CD4-positive, alpha-beta T cell treated with Interleukin-4 for 4 hours (primary cell): ENCODE measurements at places on chromosomes 2 and 18.

DNA sequence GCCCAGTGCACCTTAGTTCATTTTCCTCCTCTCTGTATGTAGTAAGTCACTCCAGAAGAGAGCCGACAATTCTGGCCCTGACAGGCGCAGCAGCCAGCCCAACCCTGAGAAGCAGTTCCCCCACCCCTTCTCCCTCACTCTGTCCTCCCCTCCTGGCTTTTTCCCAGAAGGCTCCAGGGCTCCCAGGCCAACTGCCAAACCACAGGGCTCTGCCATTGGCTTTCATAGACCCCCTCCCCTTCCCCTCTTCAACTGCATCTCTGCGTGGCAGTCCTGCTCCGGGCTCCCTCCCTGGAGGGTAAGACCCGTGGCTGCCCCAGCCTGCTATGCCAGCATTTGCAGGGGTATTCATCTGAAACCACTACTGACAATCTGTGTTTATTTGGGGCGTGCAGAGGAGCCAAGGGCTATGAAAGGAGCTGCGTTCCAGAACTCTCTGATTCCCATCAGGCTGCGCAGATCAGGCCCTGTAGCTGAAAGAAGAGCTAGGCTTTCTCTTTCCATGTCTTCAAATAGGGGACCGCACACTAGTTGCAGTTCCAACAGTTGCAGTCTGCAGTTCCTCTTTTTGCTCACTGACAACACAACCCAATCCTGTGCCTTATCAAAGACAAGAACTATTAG is 388.6 kb upstream of the TNP1 start:
- no peak for DNase-seq

DNA sequence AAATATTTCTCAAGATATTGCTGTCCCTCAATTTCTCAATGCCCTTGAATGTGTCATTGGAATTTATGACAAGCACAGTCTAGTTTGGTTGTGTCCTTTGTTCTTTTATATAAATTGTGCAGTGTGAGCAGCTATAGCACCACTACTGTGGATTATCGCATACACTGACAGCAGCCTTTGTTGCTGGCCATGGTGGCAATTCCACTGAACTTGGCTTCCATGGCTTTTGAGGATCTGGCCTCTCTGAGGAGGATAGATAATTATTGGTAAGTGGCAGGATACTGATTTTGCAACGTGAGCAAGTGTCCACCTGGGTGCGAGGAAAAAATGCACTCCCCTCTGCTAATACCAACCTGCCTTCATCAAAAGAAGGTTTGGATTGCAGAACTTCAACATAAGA is 84.0 kb downstream of the RDH14 start:
- DNase-seq: no peak

GRCh38 chr2:195582188-195582587 is 74.8 kb upstream of the SLC39A10 start:
- DNase-seq: no peak

DNA sequence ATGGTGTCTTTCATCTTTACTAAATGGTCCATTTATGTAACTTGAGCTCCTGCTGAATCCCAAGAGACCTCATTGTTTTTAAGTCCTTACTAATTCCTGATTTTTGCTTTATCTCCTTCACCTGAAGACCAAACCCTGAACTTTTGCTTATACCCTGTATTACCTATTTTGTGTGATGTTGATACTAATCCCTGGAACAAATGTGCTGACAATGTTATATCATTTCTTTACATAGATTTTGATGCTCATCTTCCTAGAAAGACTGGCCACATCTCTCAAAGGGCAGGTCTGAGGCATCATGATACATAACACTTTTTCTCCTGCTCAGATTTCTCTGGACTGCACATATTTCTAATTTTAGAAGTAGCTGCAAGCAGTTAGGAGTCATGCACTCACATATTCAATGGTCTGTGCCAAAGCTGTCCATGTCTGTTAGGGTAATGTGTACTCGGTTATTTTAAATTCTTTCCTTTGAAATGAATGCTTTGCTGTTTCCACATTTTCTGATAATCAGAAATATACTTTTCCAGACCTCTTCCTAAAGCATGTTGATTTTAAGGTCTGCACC is 427.9 kb upstream of the HNRNPA3 start:
- DNase-seq: no peak

GRCh38 chr18:10705786-10706185 is 180.0 kb downstream of the NAPG start:
- DNase-seq: no peak

DNA sequence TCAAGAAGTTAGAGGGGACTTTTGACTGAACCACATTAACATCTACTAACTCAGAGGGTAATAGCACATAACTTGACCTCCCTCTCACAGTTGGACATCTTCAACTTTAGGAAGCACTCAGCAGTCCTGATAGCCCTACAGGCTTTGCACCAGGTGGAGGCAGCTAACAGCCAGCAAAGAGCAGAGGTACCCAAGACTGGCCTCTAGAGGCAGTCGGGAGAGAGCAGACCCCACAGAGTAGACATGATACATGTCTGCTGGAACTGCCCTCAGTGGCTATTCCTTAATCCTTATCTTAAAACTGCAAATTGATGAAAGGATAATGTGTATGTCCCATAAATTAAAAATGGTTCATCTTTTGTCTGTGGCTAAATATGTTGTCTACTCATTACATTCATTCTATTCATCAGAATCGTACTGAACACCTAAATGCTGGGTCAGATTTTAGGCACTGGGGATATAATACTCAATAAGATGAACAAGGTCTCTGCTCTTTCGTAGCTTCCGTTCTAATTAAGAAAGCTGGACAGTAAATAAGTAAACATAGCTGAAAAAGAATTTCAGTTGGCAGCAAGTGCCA is 49.8 kb downstream of the CAB39 start:
- DNase-seq: peak; percentile 41

GRCh38 chr2:51707625-51708024 is 675.7 kb upstream of the NRXN1 start:
- DNase-seq: no peak

DNA sequence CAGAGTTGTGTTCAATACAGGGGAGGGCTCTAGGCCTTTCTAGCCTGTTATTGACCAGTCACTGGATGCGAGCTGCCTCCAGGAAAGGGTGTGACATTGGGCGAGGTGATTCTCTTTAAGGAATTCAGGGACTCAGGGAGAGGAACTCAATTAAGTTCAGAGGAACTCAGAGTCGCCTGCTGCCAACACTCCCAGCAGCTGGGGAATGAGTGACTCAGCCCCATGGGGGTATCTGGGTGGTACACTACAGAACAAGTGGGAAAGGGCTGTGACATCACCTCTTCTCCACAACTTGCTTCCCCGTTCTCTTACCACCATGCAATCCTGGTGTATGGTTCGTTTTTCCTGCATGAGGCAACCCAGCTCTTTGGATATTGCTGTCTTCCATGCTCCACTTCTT is 50.4 kb upstream of the CYRIA start:
- no peak for DNase-seq

- DNase-seq: no peak
Measured at GRCh38 chr18:63158012-63158631, 161.4 kb downstream of the BCL2 start.

- no peak for DNase-seq
Measured at GRCh38 chr2:31675485-31675901, 94.8 kb upstream of the SRD5A2 start.

DNA sequence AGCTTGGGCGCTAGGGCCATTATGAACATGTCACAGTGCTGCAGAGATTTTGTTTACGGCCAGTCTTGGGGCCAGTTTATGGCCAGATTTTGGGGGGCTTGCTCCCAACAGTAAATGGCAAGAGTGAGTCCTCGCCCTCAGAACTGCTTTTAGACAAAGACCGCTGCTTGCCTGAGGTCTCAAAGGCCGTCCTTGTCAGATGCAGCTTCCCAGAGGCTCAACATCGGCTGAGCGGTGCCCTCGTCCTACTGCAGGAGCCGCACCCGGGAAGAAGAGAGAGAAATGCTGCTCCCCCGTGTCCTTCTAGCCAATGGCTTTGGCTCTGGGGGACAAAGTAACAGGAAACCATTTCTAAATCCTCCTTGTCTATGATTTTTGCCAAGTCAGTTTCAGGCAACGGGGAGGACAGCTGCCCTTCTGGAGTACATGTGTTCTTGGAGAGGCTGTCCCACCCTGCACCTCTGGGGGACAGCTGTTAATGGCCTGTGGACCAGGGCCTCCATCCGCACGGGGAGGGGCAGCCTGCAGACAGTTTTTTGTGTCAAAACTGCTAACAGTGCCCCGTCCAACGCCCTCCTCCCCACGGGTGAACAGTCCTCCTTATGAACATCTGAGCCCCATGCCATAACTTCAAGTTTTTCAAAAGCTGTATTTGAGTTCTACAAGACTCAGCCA is 66.1 kb downstream of the C18orf63 start:
- DNase-seq: no peak

GRCh38 chr2:54416166-54416813 is 39.8 kb upstream of the SPTBN1 start:
- no peak for DNase-seq

DNA sequence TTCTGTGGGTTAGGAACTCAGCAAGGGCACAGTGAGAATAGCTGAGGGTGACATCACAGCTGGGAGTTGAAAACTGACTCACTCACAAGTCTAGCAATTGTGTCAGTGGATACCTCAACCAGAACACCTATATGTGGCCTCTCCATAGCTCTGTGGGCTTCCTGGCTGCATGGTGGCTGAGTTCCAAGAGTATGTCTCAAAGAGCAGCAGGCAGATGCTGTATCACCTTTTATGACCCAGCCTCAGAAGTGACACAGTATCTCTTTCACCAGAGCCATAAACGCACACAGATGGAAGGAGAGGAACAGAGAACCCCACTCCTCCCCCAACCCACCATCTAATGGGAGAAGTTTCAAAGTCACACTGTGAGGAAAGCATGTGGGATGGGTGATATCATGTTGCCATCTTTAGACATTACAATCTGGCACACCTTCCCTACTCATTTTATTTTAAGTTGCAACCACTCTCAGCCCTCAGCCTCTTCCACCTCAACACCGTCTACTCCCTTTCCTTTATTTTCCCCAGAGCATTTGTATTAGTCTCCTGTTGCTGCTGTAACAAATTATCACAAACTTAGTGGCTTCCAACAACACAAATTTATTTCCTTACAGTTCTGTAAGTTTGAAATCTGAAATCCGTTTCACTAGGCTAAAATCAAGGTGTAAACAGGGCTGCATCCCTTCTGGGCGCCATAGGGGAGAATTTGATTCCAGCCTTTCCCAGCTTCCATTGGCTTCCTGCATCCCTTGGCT is 134.6 kb upstream of the SPATS2L start:
- DNase-seq: no peak

- no peak for DNase-seq
Measured at GRCh38 chr2:177545143-177545542, 152.6 kb downstream of the AGPS start.

DNA sequence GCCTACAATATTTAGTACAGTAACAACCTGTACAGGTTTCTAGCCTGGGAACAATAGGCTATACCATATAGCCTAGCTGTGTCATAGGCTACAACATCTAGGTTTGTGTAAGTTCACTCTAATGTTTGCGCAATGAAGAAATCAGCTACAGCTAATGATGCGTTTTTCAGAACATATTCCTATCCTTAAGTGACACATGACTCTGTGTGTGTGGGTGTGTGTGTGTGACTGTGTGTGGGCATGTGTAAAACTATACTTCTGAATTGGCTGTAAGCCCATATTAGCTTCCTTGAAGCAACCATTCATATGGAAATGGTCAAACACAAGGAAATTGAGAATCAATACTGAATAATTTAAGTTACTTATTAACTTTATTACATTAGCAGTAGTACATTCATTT is 120.8 kb upstream of the SULT1C3 start:
- no peak for DNase-seq

- DNase-seq: no peak
Measured at GRCh38 chr2:228763379-228763981, 507.6 kb downstream of the PID1 start.

GRCh38 chr18:77617694-77618093 is 368.0 kb downstream of the GALR1 start:
- DNase-seq: no peak

GRCh38 chr2:145584353-145584752 is 1064.4 kb upstream of the ZEB2 start:
- no peak for DNase-seq

DNA sequence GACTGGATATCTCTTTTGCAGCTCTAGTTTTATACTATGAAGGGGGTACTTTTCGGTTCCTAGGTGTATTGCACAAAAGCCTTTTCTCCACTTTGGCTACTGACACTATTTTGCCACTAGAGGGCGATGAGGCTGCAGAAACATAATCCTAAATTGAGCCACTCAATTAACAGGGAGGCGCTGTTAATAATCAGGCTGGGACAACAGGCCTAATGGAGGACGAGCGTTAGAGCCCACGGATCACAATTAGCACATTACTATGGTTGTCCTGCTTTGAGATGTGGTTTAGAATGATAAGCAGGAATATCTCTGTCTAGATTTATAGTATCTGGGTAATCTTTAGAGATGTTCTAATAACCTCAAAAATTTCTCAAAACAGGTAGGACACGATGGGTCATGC is 62.2 kb upstream of the PMAIP1 start:
- DNase-seq: peak; percentile 79

- no peak for DNase-seq
Measured at GRCh38 chr18:63205791-63206252, 113.7 kb downstream of the BCL2 start.

DNA sequence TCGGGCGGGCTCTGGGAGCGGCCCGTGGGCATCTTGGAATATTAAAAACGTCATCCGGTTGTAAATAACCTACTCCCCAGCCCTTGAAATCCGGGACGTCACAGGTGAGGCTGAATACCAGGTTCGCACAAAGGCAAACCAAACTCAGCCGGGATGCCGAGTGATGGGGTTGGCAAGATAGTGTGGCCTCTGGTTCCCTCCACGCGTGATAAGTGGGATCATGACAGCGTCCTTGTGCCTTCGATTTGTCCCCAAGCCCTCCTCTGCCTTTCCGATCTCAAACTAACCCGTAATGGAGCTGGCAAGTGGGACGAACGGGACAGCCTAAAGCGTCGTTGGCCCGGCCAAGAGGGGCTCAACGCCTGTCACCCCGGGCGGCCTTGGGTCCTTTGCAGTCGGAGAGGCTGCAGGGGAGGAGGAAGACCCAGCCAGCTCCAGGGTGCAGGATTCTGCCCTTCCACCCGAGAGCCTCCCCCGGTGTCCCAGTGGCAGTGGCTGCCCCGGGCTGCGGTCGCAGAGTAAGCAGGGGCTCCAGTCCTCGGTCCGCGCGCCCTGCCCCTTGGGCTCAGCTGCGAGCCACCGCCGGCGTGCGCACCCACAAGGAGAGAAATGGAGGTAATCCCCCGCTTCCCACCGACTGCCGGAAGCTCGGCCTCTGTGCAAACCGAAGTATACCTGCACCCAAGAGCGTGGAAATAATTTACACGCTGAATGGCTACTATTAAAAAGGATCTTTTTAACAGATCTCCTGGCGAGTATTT is 13.4 kb upstream of the PAX3 start:
- no peak for DNase-seq

DNA sequence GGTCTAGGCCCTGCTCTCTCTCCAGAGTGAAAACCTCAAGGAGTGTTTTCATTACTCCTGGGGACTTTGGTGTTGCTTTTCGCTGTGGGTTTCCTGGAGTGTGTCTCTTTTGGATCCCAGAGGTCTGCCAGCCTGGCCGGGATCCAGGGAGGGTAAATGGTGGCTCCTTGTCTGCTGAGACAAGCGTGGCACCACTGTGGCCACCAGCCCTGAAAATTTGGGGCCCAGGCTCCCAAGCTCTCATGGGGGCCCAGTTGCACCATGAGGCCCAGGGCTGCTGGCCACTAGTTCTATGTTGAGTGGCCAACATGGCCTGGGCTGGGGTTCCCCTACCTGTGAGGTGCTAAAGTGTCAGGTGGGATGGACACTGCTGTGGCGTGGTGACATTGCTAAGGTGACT is 144.8 kb downstream of the CTIF start:
- DNase-seq: no peak

- DNase-seq: no peak
Measured at GRCh38 chr2:182915369-182916326, 49.2 kb upstream of the FRZB start.
